SW 1271 (cell line): ENCODE measurements at places on chromosomes 1 and 21.

- no peak for DNase-seq
Measured at GRCh38 chr1:43750083-43750482, 42.7 kb downstream of the ST3GAL3 start.

- DNase-seq: no peak
Measured at GRCh38 chr21:20652846-20653245, 345.4 kb upstream of the NCAM2 start.

DNA sequence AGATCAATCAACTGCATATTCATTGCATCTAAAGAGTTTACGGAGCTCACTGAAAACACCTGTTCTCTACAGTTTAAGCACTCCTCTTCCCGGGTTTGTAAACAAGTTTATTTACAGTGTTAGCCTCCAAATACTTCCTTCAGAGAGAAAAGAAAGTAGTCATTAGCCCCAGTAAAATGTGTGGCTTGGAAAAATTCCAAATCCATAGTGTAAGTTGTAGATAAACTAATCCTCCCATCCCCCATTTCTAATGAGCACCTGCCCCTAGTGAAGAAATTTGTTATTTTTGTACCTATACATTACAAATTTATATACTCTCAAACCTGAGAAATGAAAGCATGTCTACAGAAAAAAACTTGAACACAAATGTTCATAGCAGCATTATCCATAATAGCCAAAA lies 21.9 kb downstream of the PUM1 start:
- no peak for DNase-seq

- DNase-seq: no peak
Measured at GRCh38 chr1:16054598-16055540, 11.3 kb downstream of the CLCNKB start.

- DNase-seq: no peak
Measured at GRCh38 chr1:154983776-154984466, 777 bp downstream of the FLAD1 start.

GRCh38 chr1:29624320-29625083 lies 388.2 kb downstream of the PTPRU start:
- no peak for DNase-seq
